ENCODE measurements at places on chromosomes 1 and 21. TPM values are rescaled to one million over a fixed set of nuclear protein-coding genes. Genes with fewer than 3 reads are reported as not detected.

GRCh38 chr1:108892356-108893140 lies 15.8 kb downstream of the GPSM2 start:
- DNase-seq = no peak

The FBXO2 gene
- 14.3 TPM for polyA plus RNA-seq

DNA sequence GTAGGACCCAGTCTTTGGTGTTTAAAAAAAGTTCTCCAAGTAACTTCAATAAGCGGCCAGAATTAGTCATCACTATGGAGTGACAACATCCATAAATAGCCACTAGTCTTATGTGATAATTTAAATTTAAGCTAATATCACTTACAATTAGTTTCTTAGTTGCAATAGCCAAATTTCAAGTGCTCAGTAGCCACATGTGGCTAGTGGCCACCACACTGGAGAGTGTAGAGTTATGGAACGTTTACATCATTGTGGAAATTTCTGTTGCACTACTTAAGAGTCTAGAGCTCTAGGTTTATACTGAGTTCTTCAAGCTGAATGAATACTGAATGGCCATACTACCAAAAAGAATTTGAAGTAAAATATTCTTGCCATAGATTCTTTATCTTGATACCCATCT lies 121.1 kb downstream of the RUNX1 start:
- no peak for DNase-seq

The FCGR2B gene
- polyA plus RNA-seq = not detected

The POGZ gene
- 21.9 TPM for polyA plus RNA-seq

GRCh38 chr1:16198444-16199156 lies 13.9 kb downstream of the ARHGEF19 start:
- DNase-seq = no peak

- DNase-seq = no peak
Measured at GRCh38 chr1:178580096-178580495, 67.2 kb downstream of the TEX35 start.

DNA sequence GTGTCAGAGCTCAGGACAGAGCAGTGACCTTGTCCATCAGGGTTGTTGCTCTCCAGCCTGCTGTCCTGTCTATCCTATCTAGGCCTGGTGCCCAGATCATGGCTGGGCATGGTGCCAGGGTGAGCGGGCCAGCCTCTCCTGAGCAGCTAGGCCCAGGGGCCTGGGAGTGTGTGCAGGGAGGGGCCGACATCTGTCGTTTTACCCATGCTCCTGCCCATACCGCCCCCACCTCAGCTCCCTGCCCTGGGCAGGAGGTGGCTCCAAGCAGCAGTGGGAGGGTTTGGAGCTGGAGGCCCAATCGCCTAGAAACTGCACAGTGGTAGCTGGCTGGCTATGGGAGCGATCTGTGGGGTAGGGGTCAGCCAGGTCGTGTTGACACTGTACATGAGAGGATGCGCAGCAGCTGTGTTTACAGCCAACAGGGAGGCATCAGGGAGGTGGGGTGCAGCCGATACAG lies 6.5 kb downstream of the INSRR start:
- DNase-seq = peak; percentile 27

DNA sequence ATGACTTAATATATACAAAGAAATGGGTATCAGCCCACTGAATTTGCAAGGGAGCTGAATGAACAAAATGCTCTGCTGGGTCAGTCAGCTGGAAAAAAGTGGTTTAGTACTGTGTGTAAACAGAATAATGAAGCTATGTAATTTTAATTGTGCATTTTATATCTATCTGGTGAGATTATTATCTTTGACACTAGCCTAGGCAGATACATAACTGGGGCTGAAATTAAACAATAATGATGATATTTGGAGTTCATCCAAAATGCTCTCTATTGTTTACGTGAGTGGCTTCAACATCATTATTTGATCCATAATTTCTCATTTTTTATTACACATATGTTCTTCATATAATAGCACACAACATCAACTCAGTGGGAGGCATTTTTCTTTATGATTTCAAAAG lies 208.5 kb upstream of the SNX7 start:
- no peak for DNase-seq

DNA sequence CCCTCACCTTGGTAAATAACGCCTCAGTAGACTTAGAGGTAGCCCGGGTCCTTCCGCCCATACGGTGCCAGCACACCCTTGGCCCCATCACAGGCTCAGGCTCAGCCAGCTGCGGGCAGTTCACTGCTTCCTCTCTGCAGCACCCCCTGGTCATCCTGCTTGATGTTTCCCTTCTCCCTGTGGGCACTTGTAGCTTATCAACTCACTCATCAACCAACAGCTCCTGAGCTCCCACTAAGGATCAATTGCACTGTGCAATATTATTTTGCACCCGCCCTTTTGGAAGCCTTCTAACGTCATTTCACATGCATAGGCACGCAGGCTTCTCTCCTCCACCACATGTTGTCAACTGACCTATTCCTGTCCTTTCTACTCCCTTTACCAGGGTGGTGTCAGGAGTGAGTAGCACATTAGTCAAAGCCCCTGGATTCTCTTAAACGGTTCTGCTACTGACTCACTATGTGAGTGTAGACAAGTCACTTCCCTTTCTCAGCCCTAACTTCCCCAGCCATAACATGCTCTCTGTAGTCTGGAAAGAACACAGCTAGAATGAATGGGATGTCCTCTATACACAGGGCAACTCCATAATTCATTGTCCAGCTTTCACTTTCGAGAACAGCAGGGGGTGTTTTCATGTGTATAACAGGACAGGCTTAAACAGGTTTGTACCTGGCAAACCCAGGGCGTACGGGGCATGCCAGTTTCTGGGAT lies 47.1 kb upstream of the IRF2BP2 start:
- peak; percentile 83 for DNase-seq

The PCP4L1 gene
- not detected for polyA plus RNA-seq

The ITPKB gene
- polyA plus RNA-seq = 2.8 TPM

The RPTN gene
- not detected for polyA plus RNA-seq

GRCh38 chr1:182392050-182393028 lies 749 bp upstream of the GLUL start:
- DNase-seq = no peak

The FBXO28 gene
- polyA plus RNA-seq = 20.7 TPM

DNA sequence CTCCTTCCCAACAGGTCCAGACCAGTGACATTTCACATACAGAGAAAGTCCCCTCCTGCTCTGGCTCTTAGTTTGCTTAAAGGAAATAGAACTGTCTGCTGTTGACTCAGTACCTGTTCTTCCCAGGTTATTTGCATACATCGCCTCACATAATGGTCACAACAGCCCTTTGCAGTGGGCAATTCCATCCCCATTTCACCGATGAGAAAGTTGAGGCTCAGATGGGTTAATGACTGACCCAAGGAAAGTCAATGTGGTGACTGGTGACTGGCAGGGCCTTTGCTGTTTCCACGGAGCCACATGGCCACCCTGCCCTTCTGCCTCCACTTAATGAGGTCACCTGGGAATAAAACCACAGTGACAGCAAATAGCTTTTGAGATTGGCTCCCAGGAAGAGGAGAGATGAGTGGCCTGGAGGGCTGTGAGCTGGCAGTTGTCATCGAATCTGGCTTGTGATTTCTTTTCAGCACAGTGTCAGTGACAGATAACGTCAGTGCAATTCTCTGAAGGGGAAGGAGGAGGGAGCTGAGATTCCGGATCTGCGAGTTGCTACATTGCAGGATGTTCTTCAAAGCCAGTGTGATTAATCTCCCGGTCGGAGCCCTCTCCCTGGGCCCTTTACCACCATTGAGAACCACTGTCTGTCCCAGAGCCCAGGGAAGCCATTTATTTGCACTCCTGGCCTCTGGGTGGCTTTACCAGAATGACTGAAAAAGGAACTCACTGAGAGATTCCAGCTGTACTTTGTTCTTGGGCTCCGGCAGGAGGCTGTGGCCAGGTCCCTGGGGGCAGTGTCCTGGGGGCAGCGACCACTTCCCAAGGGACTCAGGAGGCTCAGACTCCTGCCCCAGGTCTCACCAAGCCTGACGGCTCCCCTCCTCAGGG lies 117.2 kb downstream of the CNIH3 start:
- DNase-seq = no peak

- no peak for DNase-seq
Measured at GRCh38 chr1:172140072-172140471, 280.4 kb upstream of the C1orf105 start.

The KPRP gene
- not detected for polyA plus RNA-seq

The BEND5 gene
- polyA plus RNA-seq = not detected

DNA sequence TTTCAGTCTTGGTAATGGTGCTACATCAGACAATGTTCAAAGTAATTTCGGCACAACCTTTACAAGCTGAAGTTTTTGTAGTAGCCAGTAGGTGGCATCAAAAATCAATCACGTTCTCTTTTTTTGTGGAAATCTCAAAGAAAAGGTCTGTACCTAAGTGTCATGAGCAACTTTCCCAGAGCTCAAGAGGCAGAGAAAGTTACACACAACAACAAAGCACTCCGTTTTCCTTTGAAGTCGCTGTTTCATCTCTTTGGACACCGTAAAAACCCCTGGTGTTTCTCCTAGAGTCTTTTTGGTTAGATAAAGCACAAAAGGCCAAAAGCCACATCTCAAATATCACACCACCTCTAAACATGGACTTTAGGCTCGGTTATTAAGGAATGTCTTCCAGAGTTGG lies 131.6 kb downstream of the LHX8 start:
- DNase-seq = peak; percentile 33

- DNase-seq = no peak
Measured at GRCh38 chr1:197663162-197663953, 111.9 kb downstream of the DENND1B start.

- DNase-seq = no peak
Measured at GRCh38 chr1:53468374-53468773, 9.2 kb downstream of the DMRTB1 start.

DNA sequence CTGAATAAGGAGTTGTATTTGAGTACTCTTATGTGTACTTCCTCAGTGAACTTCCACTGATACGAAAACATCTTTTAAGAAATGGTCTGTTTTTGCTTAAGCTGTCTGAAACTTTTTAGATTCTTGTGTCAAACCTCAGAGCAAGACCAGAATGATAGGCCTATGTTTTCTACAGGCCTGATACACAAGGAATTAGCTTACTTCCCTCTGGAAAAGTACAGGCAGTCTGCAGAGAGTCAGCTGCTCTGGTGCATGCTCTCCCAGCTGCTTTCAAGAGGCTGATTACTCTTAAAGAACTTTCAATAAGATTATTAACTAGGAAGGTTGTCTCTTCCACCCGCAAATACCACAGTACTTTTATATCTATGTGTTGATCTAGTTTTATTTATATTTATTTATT lies 9.5 kb downstream of the SNX27 start:
- DNase-seq = no peak

- no peak for DNase-seq
Measured at GRCh38 chr1:110727246-110727645, 52.5 kb upstream of the KCNA3 start.

DNA sequence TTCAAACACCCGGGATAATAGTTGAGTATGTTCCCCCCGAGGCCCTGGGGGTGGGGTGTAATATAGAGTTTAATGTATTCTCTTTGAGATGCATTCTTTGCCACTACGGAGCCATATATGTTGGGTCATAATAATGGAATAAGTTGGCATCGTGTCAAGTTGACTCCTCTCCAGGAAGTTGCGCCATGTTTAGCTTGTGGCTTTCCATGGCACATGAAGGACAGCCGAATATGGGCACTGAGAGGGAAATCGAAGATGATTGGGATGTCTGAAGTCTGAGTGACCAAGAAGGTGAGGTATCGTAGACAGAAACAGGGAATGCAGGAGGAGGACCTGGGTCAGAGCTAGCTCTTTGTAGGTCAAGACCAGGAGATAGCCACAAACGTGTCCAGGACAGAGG lies 92.6 kb downstream of the PAX7 start:
- DNase-seq = no peak
